Activated T-cell treated with anti-CD3 and anti-CD28 coated beads, Interleukin-2, amount 50 U/mL, for 72 hours (primary cell): ENCODE measurements at places on chromosomes 2 and 18. TPM values are rescaled to one million over a fixed set of nuclear protein-coding genes. Genes with fewer than 3 reads are reported as not detected.

DNA sequence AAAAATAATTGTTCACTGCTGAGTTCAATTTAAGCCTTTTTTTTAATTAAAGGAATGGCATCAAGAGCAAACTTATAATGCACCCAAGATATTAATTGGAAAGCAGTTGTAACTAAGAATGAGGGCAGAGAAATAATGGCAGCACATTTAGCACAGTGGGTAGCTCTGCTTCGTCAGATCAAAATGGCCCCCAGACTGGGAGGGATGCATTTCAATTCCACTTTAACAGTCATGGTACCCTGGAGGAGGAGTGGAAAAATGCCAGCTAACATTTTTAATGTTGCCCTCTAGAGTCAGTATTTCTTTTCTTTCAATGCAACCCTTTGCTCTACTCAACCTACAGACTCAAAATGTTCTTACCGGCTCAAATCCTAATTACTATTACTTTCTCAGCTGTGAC is 504.8 kb upstream of the SETBP1 start:
- DNase-seq = no peak

GRCh38 chr2:95159690-95160449 is at the start of gene ZNF514:
Gene ZNF514, minus strand, starts transcription at chr2:95159848. Its CDS starts 6,595 bp downstream, at chr2:95153253.
- peak; percentile 87 for DNase-seq

Gene FBXO48
- total RNA-seq = 3.2 TPM

Gene KHK
- 12.9 TPM for total RNA-seq

Gene AKAIN1
- not detected for total RNA-seq
